ENCODE measurements at places on chromosomes 3 and 15.

- no peak for DNase-seq
These were observed 40.6 kb upstream of the FXR1 start for GRCh38 chr3:180871901-180872300.

DNA sequence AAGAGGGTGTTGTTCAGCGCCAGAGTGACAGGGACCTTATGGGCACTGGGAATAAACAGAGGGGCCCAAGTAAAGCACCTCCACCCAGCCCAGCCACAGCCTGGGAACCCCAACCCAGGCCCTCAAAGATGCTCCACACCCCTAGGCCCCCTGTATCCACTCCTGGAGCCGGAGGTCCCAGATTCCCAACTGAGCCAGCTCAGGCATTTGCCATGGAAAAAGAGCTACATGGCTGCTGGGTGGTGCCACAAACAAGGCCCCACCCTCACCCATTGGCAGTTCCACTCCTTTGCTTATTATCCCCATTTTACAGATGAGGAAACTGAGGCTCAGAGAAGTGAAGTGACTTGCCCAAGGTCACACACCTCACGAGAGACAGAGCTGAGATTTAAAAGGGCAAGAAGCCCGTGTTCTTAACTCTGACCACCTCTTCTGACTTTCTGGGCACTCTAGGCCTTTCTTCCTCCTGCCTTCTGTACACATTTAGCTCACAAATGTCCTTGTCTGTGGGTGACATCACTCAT is 16.9 kb downstream of the ANPEP start:
- no peak for DNase-seq

- DNase-seq, result no peak
These were observed 124.9 kb upstream of the TLE3 start for GRCh38 chr15:70222606-70223005.

GRCh38 chr15:40506964-40507571 is 36.3 kb downstream of the CHST14 start:
- peak; percentile 76 for DNase-seq

GRCh38 chr15:47399100-47399499 is 318.2 kb upstream of the SEMA6D start:
- no peak for DNase-seq

GRCh38 chr3:147423798-147424580 is 14.8 kb downstream of the ZIC1 start:
- no peak for DNase-seq

GRCh38 chr3:71050538-71051258 is 532.8 kb downstream of the FOXP1 start:
- no peak for DNase-seq

GRCh38 chr15:67892559-67893377 is 52.9 kb upstream of the RNU6-1 start:
- no peak for DNase-seq

GRCh38 chr15:82812994-82813393 is 3.6 kb downstream of the WHAMM start:
- DNase-seq, result no peak

DNA sequence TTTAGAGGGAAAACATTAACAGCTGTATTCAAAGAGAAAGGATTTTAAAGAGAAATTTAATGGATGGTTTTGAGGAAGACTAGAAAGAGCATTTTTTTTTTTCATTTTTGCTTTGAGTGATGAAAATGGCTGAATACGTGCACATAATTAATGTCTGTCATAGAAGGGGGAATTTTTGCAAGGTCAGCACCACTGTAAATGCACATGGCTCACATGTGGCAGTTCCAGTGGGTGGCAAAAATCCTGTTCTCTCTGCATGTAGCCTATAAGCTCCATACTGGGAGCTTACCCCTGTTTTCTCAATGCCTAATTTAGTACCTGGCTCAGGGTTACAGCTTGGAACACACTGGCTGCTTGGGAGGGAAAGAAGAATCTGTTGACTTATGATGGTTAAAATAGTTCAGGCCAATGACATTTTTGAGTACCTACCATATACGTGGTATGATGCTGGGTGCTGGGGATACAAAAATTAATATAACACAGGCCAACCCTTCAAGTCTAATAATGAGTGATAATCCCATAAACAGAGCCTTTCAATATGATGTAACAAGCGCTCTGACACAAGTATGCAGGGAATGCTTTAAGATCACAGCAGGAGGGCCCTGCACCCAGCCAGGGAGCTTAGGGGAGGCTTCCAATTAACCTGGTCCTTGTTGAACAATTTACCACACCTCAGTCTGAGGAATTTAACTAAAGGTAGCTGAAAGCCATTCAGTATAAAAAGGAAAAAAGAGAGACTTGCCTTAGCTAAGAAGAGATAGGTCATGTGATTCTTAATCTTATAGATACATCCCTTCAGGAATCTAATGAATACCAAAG is 33.0 kb downstream of the HSPBAP1 start:
- no peak for DNase-seq

DNA sequence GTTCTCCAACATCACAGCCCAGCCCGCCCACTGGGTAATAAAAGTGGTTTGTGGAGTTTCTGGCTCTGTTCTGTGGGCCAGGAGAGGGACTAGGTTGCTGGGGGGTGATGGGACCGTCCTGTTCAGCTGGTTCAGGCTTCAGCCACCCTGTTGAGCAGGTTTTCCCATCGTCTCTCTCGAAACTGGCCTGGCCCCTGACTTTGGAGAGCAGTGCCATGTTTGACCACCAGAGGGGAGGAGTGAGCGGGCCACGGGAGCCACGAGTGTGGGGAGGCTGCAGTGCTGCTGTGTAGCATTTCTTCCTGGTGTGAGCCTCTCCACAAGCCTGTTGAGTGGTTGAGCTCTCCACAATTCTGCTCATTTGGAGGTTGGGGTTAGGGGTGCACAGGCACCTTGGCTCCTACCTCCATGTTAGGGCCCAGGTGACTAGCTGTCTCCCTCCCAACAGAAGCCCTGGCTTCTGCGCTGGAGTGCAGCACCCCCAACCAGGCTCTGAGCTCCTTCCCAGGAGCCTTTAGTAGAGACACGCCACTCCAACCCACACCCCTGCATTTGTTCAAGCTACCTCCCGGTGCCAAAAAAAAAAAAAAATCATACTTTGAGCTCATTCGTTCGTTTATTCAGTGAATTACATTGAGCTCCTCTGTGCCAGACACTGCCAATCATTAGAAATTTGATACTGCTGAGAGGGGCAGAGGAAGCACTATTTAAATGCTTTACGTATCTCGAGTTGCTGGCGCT is 13.9 kb downstream of the SPINT1 start:
- DNase-seq, result no peak

- no peak for DNase-seq
These were observed 301.9 kb downstream of the CACNA2D3 start for GRCh38 chr3:54424292-54424691.

DNA sequence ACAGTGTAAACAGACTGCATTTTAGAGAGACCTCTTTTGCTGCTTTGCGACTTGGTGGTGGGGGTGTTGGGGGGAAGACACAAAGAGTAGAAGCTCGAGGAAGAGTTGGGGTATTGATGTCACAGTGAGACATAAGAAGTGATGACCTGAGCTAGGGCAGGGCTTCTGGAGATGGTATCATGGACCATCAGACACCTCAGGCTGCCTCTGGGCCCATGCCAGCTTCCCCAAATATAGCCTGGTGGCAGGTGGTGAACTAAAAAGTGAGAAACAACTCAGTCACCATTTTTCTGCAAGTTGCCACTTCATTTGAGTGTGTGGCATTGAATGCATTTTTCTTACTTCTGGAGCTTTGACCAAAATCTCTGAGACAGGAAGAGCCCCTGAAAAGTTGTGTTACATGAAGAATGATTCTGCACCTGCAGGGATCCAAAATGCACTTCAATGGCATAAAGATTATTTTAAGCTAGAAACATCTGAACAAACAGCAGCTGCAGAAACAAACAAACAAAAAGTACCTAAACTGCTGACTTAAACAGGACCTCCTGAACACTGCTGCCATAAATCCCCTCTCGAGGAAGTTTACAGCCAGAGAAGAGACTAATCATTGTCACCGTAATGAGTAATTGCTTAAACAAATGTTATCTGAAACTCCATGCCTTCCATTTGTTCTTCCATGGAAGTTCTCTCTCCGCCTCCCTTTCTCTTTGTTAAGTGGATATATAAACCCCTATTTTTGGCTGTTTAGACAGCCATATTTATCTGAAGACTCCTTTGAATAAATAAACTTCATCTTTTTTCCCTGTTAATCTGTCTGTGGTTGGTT is 15.2 kb upstream of the XIRP1 start:
- DNase-seq, result no peak

DNA sequence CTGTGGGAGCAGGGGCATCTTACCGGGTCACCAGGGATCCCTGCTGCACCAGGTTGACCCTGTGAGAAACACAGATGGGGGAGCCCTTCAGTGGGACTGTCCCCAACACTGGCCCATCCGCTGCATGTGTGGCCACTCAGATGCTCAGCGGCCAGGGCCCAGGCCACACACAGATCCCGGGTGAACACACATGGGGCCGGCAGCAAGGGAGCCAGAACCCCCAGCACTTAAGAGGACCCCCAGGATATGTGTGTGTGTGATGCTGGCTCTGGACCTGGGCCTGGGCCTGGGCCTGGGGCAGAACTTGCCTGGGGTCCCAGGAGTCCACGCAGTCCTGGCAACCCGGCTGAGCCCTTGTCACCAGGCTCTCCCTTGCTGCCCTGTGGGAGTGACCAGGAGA is 4.9 kb upstream of the UCN2 start:
- no peak for DNase-seq

DNA sequence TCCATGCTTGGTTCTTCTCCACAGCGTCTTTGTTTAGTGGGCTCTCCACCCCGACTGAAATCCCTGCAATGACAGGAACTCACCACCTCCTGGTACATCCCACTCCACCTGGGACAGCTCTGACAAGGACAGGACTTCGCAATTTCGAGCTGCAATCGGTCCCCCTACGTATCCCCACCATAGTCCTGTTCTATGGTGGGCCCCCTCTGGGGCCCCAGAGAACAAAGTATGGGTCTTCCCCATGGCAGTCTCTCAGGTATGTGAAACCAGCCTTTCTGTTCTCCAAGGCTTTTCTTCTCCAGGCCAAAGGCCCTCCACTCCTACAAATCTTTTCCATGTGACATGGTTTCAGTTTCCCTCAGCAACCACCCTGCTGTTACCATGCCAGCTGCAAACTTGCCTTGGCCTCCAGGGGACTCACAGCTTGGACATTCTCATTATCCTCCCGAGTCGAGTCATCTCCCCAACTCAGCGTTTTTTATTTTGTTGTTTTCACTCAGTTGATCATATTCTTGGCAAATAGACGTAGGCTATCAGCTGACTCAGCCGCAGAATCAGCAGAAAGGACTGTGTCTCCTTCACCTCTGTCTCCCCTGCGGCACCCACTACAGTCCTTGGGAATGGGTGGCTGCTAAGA is 233.3 kb downstream of the OPA1 start:
- DNase-seq, result no peak

- DNase-seq, result no peak
These were observed 156.2 kb downstream of the CLSTN2 start for GRCh38 chr3:140091143-140091542.

Data from left renal pelvis (tissue), 4 donors.